A172 (cell line): ENCODE measurements at places on chromosomes 7 and 10. TPM values are rescaled to one million over a fixed set of nuclear protein-coding genes. Genes with fewer than 3 reads are reported as not detected.

The MOGAT3 gene
- not detected in 2 replicates for total RNA-seq

DNA sequence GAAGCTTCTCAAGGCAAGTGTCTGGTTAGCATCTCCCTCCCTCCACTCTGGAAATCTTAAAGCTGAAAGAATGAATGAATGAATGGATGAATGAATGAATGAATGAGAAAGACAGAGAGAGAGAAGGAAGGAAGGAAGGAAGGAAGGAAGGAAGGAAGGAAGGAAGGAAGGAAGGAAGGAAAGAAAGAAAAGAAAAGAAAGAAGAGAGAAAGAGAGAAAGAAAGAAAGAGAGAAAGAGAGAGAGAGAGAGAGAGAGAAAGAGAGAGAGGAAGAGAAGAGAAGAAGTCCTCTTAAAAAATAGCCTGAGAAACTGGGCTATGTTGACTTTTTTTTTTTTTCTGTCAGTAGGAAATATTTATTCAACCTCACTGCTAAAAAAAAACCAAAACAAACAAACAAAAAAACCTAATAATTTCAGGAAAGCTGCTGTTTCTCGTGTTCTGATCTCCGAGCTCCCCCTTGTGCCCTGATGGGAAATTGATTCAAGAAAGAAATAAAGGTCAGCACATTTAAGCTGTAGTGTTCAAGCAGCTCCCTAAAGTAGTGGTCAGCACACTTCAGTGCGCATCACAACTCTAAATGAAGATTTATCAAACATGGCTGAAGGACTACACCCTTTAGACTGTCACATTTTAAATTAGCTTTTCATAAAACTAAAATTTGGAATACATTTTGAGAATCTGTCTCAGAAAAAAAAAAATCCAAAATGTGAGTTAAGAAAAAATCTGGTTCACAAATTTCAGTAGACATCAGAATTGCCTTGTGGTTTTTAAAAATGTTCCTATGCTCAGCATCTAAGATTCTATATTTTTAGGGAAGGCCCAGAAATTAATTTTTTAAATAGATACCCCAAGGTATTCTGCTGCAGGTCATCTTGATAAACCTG, 154.3 kb downstream of the ELAPOR2 start:
- DNase-seq: peak; percentile 21

DNA sequence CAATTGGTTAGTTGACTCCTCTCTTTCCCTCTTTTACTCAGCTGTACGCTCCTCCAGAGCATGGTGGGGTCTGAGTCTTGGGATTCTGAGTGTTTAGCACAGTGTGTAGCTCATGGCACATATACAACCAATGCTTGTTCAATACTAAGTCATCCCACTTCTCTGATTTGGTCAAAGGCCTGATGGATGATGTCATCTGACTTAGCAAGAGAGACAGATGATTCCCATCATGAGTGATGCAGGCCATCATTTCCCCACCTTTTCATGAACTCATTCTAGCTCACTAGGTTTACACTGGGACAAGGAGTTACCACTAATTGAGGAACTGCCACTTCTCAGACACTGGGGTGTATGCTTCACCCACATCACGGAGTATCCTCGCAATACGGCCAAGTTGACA, 3.8 kb downstream of the ICA1 start:
- DNase-seq: no peak

- peak; percentile 75 for DNase-seq
Observed at GRCh38 chr7:42285383-42285824, 48.4 kb upstream of the GLI3 start.

GRCh38 chr7:100132697-100133151, 6.0 kb downstream of the MBLAC1 start:
- DNase-seq: peak; percentile 60
